ENCODE measurements at places on chromosomes 13 and 19. TPM values are rescaled to one million over a fixed set of nuclear protein-coding genes. Genes with fewer than 3 reads are reported as not detected.

- no peaks in the 10 kb centered on the region for H3K27me3 ChIP-seq
- peak; percentile 29 for DNase-seq
- no peaks in the 10 kb centered on the region for H3K36me3 ChIP-seq
Measured at GRCh38 chr13:102440259-102440936, 38.5 kb upstream of the FGF14 start.

DNA sequence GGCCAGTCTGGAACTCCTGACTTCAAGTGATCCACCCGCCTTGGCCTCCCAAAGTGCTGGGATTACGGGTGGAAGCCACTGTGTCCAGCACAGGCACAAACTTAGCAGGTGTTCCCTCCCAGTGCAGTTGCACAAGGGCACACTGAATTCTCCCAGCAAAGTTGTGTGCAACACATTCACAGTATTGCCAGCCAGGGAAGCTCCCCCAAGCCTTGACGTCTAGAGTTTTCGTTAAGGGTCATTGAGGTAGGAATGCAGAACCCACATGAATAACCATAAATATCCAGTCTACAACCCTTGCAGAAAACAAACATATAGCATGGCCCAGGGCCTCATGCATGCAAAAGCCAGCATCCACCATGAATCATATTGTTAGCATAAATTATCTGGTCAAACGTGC is 3.3 kb upstream of the AURKC start:
- H3K4me3 ChIP-seq, result no peak overlapping the region
- no peaks in the 10 kb centered on the region for H3K27me3 ChIP-seq
- no peaks in the 10 kb centered on the region for H3K36me3 ChIP-seq
- DNase-seq, result peak; percentile 65

- H3K36me3 ChIP-seq, result no peaks in the 10 kb centered on the region
- DNase-seq, result no peak
- no peak overlapping the region for H3K27ac ChIP-seq
- H3K27me3 ChIP-seq, result no peaks in the 10 kb centered on the region
- no peak overlapping the region for H3K4me3 ChIP-seq
- H3K4me1 ChIP-seq, result no peaks in the 10 kb centered on the region
Measured at GRCh38 chr13:35908226-35908625, 223.0 kb downstream of the DCLK1 start.

The SPRY2 gene
- 26.2 TPM for total RNA-seq

DNA sequence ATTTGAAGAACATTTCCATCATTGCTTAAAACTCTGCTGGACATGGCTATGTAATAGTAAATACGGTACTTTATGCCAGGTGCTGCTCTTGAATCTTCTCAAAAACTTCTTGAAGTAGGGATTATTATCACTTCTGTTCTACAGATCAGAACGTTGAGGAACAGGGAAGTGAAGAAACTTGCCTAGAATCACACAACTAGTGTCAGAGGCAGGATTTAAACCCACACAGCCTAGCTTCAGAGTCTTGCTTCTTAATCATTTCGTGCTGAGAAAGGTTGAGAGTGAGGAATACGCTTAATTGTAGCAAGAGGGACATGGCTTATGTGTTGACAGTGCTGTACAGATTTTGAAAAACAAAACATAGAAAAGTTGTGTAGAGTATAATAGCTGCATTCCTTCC is 13.5 kb downstream of the TM9SF2 start:
- no peaks in the 10 kb centered on the region for H3K4me1 ChIP-seq
- H3K4me3 ChIP-seq, result no peak overlapping the region
- H3K36me3 ChIP-seq, result no peaks in the 10 kb centered on the region

- H3K4me1 ChIP-seq, result no peaks in the 10 kb centered on the region
- no peaks in the 10 kb centered on the region for H3K36me3 ChIP-seq
- DNase-seq, result no peak
- no peaks in the 10 kb centered on the region for H3K27me3 ChIP-seq
- no peak overlapping the region for H3K27ac ChIP-seq
Measured at GRCh38 chr13:98942997-98943396, 34.9 kb downstream of the DOCK9 start.

- H3K27ac ChIP-seq, result no peak overlapping the region
- H3K4me1 ChIP-seq, result no peaks in the 10 kb centered on the region
- DNase-seq, result no peak
- no peaks in the 10 kb centered on the region for H3K27me3 ChIP-seq
- H3K36me3 ChIP-seq, result no peaks in the 10 kb centered on the region
Measured at GRCh38 chr13:91361755-91362271, 14.3 kb downstream of the MIR17HG start.

GRCh38 chr19:37413313-37414084 is 42.6 kb downstream of the ZNF527 start:
- no peaks in the 10 kb centered on the region for H3K4me1 ChIP-seq
- no peaks in the 10 kb centered on the region for H3K27me3 ChIP-seq
- H3K36me3 ChIP-seq, result peaks cover 13% of the 10 kb centered on the region
- no peak for DNase-seq
- H3K27ac ChIP-seq, result no peak overlapping the region

GRCh38 chr13:100710176-100710575 is 35.6 kb upstream of the TMTC4 start:
- H3K27me3 ChIP-seq, result no peaks in the 10 kb centered on the region
- no peak for DNase-seq
- H3K27ac ChIP-seq, result no peak overlapping the region
- no peaks in the 10 kb centered on the region for H3K4me1 ChIP-seq
- H3K36me3 ChIP-seq, result no peaks in the 10 kb centered on the region
- no peak overlapping the region for H3K4me3 ChIP-seq

GRCh38 chr19:6423499-6424194 is 964 bp downstream of the KHSRP start:
- H3K4me3 ChIP-seq, result peak overlapping the region; percentile 68
- peaks cover 35% of the 10 kb centered on the region for H3K36me3 ChIP-seq
- H3K27ac ChIP-seq, result peak overlapping the region; percentile 56
- peak; percentile 81 for DNase-seq
- H3K4me1 ChIP-seq, result no peaks in the 10 kb centered on the region
- H3K27me3 ChIP-seq, result no peaks in the 10 kb centered on the region

GRCh38 chr19:32709032-32709431 is 10.5 kb upstream of the TDRD12 start:
- H3K27me3 ChIP-seq, result no peaks in the 10 kb centered on the region
- no peak overlapping the region for H3K4me3 ChIP-seq
- H3K4me1 ChIP-seq, result no peaks in the 10 kb centered on the region
- H3K36me3 ChIP-seq, result no peaks in the 10 kb centered on the region
- DNase-seq, result no peak
- no peak overlapping the region for H3K27ac ChIP-seq

The ZNF850 gene
- 4.2 TPM for total RNA-seq

DNA sequence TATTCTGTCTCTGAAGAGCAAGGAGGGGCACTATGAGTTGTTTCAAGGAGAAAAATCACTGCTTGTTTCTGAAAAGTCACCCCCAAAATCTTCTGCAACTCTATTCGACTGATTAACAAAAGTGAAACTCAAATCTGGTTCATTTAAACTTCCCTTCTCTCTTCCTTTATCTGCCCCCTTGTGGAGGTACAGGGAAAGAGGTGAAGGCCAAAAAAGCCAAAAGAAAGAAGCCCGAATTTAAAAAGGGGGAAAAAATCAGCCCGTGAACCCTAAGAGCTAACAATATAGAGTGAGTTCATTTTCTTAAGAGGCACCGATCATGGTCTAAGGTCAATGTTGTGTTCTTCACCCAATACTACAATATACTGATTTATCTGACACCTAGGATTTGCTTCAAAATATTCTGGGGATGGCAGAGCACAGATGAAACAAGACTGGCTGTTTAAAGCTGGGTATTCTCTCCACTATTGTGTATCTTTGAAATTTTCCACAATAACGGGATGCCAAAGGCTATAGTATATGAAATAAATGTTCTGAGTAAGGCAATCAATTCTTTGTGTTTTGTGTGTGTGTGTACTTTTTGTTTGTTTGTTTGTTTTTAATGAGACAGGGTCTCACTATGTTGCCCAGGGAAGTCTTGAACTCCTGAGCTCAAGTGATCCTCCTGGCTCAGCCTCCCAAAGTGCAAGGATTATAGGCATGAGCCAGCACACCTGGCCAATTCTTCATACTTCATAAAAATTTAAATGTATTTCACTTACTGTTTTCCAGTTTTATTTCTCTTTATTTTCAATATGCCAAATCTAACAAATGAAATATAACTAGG is 55.0 kb upstream of the EEF1AKMT1 start:
- peaks cover 3% of the 10 kb centered on the region for H3K36me3 ChIP-seq
- H3K4me3 ChIP-seq, result peak overlapping the region; percentile 44
- DNase-seq, result peak; percentile 12

The POU4F1 gene
- not detected for total RNA-seq

The TEKTIP1 gene
- total RNA-seq, result 9.2 TPM

- H3K4me1 ChIP-seq, result no peaks in the 10 kb centered on the region
- peaks cover 14% of the 10 kb centered on the region for H3K36me3 ChIP-seq
- H3K4me3 ChIP-seq, result no peak overlapping the region
- no peak overlapping the region for H3K27ac ChIP-seq
Measured at GRCh38 chr13:24500977-24501376, 11.6 kb downstream of the PARP4 start.

DNA sequence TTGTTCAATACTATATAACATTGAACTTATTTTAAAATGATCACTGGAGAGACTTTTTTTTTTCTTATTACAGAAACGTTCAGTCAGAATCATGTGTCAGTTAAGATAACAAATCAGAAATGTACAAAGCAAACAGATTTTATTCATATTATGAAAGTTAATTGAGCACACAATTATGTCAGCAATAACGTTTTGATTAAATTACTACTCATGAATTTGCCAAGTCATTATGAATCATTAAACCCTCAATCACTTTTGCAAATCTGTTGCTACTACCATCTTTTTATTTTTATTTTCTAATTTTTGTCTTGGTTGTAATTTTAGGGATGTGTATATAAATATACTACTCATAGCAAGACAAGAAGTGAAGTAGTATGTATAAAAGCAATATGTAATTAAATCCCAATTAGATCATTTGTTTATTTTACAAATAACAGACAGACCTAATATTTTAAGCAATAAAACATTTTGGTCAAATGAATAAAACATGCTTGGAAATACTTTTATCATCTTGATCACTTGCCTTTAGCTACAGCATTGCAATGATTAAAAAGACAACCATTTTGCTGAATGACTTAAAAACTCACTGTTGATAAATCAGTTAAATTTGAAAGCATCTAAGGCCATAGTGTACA is 893.4 kb upstream of the MIR17HG start:
- H3K4me3 ChIP-seq, result no peak overlapping the region
- no peaks in the 10 kb centered on the region for H3K36me3 ChIP-seq
- H3K4me1 ChIP-seq, result no peaks in the 10 kb centered on the region

DNA sequence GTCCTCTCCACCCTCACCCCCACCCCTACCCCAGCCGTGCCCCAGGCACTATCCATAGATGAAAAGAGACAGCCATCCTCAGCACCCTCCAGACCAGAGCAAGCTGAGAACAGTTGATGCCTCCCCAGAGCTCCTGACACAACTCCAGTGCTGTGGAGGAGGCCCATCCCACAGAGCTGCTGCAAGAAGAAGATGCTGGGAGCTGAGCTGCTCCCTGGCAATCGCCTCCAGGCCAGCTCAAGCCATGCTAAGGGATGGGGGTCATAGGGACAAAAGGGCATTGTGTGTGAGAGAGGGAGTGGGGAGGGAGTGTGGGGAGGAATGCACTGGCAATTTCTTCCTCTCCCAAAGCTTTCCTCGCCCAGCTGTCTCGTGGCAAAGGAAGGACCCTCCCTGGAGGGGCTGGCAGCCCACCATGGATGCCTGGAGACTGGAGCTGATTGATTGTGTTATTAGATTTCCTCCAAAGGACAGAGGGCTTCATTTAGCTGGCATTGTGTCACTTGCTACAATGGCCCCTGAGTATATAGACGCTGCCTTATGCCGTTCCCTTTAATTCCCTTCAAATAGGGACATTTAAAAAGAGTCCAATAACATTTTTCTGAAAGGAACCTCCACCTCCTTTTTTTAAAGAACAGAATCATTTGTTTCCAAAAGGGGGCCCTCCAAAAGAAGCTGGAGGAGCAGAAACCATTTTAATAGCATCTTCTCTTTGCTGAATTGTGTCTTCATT is 476.4 kb downstream of the FOXO1 start:
- no peaks in the 10 kb centered on the region for H3K27me3 ChIP-seq
- H3K4me3 ChIP-seq, result no peak overlapping the region
- peaks cover 6% of the 10 kb centered on the region for H3K4me1 ChIP-seq

DNA sequence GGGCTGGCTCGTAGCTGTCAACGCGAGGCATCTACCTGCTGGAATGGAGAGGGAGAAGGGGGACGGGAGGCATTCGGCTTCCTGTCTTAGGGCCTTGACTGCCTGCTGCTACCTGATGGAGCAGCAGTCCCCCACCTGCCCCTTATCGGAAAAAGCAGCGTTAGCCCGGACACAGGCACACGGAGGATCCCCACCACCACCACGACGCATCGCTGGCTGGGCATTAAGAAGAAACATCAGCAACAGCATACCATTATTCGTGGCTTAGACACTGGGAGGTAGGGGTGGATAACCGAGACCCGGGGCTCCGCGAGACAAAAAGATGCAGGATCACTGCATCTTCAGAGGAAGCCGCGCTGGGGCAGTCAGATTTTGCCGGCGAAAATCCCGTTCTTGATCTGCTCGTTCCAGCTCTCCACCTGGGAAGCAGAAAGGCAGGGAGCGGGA is 1.1 kb downstream of the COX6B2 start:
- H3K27me3 ChIP-seq, result peaks cover 15% of the 10 kb centered on the region
- H3K4me3 ChIP-seq, result peak overlapping the region; percentile 37
- H3K27ac ChIP-seq, result no peak overlapping the region
- no peak for DNase-seq

GRCh38 chr13:76887076-76887563 is 915 bp upstream of the KCTD12 start:
- DNase-seq, result no peak
- no peaks in the 10 kb centered on the region for H3K27me3 ChIP-seq
- H3K4me3 ChIP-seq, result peak overlapping the region; percentile 63
- H3K27ac ChIP-seq, result peak overlapping the region; percentile 29

- peak overlapping the region; percentile 69 for H3K4me3 ChIP-seq
- peak; percentile 83 for DNase-seq
- peak overlapping the region; percentile 89 for H3K27ac ChIP-seq
- H3K27me3 ChIP-seq, result no peaks in the 10 kb centered on the region
- H3K36me3 ChIP-seq, result no peaks in the 10 kb centered on the region
- H3K4me1 ChIP-seq, result peaks cover 6% of the 10 kb centered on the region
Measured at GRCh38 chr13:42047561-42048341, 697 bp upstream of the DGKH start.
